Hypothalamus (tissue), 51 donors: ENCODE measurements at places on chromosomes 5 and 9.

GRCh38 chr9:114282926-114283325 is 40.0 kb upstream of the ORM1 start:
- no peak for DNase-seq

DNA sequence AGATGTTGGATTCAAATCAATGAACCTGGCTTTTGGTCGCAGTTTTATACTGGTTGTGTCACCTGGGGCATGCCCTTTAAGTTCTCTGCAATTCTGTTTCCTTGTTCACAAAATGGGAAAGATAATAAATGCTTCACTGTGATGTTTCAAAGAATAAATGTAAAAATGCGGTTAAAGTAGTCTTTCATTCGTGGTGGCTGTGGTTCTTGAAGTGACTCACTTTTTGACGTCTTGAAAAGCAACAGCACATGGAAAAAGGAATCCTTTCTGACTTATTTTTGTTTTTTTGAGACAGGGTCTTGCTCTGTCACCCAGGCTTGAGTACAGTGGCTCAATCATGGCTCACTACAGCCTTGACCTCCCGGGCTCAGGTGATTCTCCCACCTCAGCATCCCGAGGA is 88.4 kb upstream of the SLIT3 start:
- DNase-seq = no peak

DNA sequence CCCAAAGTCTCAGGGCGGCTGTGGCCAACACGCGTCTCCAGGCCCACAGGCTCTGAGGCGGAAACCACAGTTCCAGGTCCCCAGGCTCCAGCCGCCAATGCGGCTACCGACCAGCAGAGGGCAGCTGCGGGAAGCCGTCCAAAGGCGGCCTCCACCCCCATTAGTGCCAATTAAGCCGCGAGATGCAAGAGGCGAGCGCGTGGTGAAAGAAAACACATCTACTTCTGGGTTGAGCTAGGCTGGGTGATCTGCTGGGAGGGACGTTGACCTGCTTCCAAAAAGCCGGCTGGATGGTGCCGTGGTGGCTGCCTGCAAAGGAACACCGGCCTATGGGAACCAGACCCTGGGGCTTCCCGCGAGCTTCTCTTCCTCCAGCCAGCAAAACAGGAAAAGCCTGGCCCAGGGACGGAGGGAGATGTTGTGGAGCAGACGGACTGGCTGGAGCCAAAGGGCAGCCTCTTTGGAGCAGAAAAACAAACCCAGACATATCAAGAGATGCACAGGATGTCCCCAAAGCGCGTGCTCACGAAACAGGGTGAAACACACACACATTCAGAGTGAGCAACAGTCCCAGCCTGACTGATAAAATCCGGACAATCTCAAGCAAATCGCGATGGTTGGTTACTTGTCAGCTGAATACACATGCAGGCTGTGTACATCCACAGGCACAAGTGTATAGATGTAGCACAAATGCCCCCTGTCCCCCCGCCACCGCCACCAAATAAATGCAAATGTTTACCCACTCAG is 187.1 kb upstream of the BRINP1 start:
- peak; percentile 60 for DNase-seq

DNA sequence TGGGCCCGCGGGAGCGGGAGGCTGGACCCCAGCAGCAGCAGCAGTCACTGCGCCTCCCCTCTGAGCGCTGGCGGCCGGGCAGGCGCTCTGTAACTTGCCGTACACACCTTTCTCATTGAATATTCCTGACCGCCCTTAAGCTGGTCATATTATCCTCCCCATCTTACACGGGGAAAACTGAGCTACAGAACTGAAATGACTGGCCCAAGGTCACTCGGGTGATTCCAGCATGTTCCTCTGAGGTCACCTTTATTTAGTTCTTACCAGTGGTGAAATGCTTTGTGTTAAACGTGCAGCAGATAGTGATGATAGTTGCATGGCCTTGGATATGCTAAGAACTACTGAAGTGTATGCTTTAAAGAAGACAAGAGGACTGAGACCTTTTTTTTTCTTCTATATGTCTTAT is 607 bp downstream of the UQCRQ start:
- no peak for DNase-seq

- DNase-seq = no peak
Measured at GRCh38 chr9:109604781-109605180, 106.7 kb upstream of the PTPN3 start.

GRCh38 chr5:37658440-37658839 is 181.4 kb downstream of the GDNF start:
- no peak for DNase-seq

- no peak for DNase-seq
Measured at GRCh38 chr9:82781921-82782392, 281.0 kb downstream of the RASEF start.

GRCh38 chr5:6676702-6677101 is 36.5 kb upstream of the TENT4A start:
- no peak for DNase-seq

- DNase-seq = no peak
Measured at GRCh38 chr5:58505971-58506640, 14.9 kb downstream of the GAPT start.

- no peak for DNase-seq
Measured at GRCh38 chr9:134628354-134628736, 13.3 kb upstream of the COL5A1 start.

GRCh38 chr5:34717426-34718327 is 61.5 kb downstream of the RAI14 start:
- DNase-seq = no peak

GRCh38 chr5:115475788-115476187 is 68.8 kb downstream of the FEM1C start:
- DNase-seq = no peak

- DNase-seq = no peak
Measured at GRCh38 chr9:23855873-23856604, 30.0 kb upstream of the ELAVL2 start.

- DNase-seq = no peak
Measured at GRCh38 chr5:11143456-11144267, 382.6 kb upstream of the DAP start.

- no peak for DNase-seq
Measured at GRCh38 chr9:132609184-132609583, 26.8 kb downstream of the BARHL1 start.

GRCh38 chr5:127085796-127086195 is 12.5 kb upstream of the C5orf63 start:
- no peak for DNase-seq

GRCh38 chr5:4113905-4114304 is 518.3 kb downstream of the IRX1 start:
- no peak for DNase-seq

- DNase-seq = no peak
Measured at GRCh38 chr5:154485850-154486426, 7.9 kb upstream of the HAND1 start.

DNA sequence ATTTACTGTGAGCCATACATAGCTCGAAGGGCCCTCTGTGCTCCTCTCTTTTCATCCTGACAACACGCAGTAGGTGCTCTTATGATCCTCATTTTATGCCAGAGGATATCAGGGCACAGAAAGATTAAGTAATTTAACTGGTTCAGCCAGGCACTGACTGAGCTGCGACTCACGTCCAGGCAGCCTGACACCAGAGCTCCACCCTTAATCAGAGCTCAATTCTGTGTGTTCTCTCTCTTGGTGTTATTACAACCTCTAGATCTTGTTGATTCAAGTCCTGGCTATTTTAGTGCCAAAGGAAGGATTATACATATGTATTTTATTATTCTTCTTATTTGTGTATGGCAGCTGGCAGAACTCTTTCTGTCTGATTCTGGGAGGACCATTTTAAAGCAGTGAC is 59.7 kb downstream of the OSMR start:
- DNase-seq = no peak

DNA sequence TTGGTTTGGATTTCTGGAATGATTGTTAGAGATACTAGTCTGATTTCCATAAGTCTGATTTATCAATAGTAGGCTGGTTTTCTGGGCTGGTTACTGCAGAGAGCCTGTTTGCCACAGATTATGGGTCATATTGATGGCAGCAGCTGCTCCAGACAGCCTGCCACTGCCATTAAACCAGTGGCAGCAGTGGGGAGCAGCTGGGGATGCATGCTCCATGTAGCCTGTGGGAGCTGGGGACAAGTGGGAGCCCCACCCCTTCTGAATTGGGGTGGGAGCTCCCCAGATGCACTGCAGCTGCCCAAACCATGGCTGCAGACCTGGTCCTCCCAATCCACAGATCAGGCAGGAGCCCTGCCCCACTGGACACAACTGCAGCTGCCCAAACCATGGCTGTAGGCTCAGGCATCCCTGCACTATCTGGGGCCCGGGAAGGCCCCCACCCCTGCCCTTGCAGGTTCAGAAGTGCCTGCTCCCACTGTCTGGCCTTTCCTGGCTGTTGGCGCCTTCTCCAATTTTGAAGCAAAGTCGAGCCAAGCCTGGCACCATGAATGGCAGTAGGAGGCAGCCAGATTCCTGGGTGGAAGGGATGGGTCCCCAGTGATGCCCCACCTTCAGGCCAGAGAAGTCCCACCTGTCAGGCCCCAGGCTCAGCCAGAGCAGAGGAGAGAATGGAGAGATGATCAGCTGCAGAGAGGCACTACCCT is 402.9 kb upstream of the TYRP1 start:
- no peak for DNase-seq

DNA sequence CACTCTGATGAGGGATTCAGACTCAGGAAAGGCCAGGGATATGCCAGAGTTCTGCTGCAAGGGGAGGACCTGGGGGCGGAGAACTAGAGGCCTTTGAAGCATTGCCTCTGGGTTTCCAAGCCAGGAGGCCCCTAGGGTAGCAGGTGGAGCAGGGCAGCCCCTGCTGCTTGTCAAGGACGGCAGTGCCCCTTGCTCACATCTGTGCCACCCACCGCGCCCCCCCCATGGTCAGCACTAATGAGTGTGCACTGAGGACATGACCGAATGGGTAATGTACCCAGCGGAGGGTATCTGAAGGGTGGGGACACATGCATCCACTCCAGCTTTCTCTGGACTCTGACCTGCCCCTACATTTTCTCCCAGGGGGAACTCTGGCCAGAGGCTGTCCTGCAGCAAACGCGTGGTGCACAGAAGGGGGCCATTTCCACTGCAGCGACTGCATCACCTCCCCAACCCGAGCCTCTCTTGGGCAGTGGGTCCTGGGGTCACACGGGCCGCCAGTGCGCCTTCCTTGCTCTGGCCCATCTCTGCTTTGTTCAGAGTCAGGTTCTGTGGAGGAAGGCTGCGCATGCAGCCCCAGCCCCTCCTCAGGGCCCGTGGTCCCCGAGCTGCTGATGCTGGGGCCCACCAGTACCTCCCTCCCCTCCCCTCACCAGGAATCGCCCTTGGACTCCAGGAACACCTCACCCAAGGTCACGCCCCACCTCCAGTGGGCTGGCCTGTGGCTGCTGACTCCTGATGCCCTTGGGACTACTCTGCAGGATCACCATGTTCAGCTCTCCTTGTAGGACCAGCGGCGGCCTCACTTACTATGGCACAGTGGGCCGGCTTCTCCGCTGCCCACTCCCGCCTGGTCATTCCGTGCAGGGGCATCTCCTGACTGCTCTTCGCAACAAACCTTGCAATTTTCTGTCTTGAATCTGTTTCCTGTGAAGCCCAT is 31.2 kb downstream of the STC2 start:
- DNase-seq = no peak

DNA sequence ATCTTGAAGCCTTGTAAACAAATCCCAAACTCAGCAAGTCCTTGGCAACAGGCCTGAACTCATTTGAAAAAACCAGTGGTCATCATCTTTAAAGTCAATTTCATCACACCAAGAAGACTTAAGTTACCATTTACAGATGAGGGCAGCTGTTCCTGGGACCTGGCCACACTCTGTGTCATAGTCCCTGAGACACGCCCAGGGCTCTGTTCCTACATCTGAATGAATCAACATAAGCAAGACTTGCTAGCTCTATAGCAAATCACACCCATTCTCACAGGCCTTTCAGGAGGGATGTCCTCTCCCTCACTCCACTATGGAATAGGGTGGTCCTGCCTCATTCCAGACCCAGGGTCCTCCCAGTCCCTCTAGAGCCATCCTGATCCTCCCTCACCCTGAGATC is 142.8 kb downstream of the NSG2 start:
- DNase-seq = no peak

- no peak for DNase-seq
Measured at GRCh38 chr9:127213859-127214258, 50.7 kb upstream of the GARNL3 start.

- DNase-seq = no peak
Measured at GRCh38 chr9:4769321-4770080, 23.2 kb upstream of the RCL1 start.

DNA sequence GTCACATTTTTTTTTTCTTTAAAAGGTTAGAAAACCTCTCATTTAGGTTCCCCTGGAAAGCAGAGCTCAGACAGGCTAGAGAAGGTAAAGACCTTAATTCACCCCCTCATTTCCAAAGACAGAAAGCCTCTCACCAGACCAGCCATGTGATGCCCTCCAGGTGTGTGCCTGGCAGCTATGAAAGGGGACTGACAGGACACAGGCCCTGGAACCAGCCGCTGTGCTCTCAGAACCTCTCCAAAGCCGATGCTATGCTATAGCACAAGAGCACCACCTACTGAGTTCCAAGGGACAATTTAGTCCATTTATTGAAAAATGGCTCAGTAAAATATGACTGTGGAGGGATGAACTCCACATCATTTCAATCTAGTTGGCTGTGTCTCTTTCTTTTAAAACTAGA is 48.8 kb downstream of the FANCC start:
- peak; percentile 6 for DNase-seq

DNA sequence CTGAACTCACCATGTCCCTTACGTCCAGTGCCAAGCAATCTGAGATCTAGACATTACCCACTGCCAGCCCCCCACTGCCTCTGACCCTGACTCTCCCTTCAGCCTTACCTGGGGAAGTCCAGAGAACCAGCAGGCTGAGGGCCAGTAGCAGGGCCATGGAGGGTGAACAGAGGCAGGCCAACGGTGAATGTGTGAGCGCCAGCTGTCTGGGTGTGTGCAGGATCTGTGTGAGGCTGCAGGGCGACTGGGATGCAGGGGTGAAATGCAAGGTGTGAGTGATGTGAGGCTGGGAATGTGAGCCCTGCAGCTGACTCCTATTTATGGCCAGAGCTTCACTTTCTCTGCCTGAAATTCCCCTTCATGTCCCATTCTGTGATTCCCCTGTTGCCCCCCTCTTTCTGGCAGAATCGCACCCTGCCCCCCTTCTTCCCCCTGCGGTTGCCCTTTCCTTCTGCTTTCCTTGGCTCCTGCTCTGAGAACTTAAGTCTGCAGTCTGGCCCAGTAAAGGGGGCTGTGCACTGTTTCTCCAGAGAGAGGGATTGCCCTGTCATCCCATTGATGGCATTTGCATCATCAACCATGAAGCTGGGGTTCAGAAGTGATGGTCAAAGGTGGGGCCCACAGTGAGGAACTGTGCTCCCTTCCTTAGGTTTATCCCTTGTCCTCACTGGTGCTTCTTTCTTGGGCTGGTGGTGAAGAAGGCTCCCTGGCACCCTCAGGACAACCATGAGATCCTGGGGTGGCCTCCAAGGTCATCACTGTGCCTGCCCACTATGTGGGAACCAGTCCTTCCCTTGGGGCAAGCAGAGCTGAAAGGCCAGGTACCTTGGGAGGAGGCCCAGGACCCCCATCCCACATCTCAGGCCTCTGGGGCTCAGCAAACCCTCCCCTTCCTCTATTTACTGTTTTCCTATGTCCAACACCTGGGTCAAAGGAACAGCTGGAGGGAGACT is at the start of gene CCL19:
Gene CCL19, minus strand, starts transcription at position 294 of the 953 bp plus-strand sequence. Its CDS starts 137 bp downstream, at position 157.
- DNase-seq = no peak
